A549 treated with RU486 at 1 μM for 4 hours (cell line): ENCODE measurements at places on chromosomes 4 and X. TPM values are rescaled to one million over a fixed set of nuclear protein-coding genes. Genes with fewer than 3 reads are reported as not detected.

Gene TNIP3
- 0.22 to 0.68 TPM (median 0.32 TPM) in 5 replicates for total RNA-seq

Gene BEX5
- total RNA-seq, result not detected in 5 replicates

Gene MAOA
- total RNA-seq, result 0.15 to 0.20 TPM (median 0.16 TPM) in 5 replicates

Gene COL4A6
- 11.5 to 15.5 TPM (median 15.0 TPM) in 5 replicates for total RNA-seq

Gene ADGRG2
- total RNA-seq, result 4.6 to 7.0 TPM (median 6.4 TPM) in 5 replicates

Gene RENBP
- 0.07 to 0.13 TPM in 2 of 5 replicates, not detected in the others for total RNA-seq

Gene SERPINA7
- not detected in 5 replicates for total RNA-seq

Gene MEPE
- total RNA-seq, result not detected in 5 replicates
